Fibroblast of the aortic adventitia (primary cell): ENCODE measurements at places on chromosomes 2 and 18. TPM values are rescaled to one million over a fixed set of nuclear protein-coding genes. Genes with fewer than 3 reads are reported as not detected.
A peak's percentile ranks its signal among the peaks of the same experiment; 100 is the strongest.

DNA sequence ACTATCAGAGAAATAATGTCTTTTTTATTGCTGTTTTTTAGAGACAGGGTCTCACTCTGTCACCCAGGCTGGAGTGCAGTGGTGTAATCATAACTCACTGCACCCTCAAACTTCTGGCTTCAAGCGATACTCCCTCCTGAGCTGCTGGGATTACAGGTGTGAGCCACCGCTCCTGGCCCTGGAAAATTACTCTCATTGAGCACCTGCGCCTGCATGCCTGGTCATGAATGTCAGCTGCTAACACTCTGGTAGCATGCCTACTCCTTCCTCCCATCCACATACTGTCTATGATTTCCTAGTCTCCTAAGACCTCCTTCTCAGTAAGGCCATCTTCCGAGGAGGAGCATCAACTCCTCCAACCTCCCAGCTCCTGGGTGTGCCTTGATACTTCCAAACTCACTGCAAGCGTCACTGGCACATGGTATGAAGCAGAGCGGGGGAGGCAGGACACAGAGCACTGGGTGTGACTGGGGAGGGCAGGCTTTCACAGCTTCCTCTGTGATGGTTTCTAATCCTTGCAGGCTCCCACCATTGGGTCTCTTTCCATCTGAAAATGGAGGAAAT lies 1.6 kb upstream of the MAP2 start:
- DNase-seq: no peak

DNA sequence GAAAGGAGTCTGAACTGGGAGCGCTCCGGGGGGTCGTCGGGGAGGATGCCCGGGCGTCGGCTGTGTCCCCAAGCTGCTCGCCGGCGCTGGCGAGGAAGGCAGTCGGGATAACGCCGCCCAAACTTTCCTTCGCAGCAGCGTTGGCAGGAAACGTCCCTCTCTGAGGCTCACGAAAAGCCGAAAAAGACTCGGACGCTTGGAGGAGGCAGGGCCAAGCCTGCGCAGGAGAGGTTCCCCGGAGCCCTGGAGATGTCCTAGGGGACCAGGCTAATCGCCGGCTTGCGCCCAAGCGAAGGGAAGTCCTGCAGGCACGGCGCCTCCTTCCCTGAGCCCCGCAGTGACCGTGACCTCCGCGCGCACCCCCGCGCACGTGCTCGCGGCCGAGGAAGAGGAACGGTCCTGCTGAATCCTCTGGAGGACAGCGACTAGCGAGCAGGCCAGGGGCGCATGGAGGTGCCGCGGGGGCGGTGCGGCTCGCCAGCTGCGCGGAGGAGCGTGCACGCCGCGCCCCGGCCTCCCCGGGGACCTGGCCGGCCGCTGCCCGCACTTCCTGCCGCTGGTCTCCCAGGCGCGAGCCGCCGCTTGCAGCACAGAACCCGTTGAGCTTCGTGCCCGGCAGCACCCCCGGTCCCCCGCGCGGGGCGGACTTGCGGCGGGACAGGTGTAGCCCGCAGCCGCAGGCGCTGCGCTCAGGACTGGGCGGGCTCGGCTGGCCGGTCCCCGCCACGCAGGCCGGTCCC lies at the start of gene SH3RF3:
TSS of gene SH3RF3 (plus strand) at position 590 of the 740 bp plus-strand sequence.
- DNase-seq: peak; percentile 63

DNA sequence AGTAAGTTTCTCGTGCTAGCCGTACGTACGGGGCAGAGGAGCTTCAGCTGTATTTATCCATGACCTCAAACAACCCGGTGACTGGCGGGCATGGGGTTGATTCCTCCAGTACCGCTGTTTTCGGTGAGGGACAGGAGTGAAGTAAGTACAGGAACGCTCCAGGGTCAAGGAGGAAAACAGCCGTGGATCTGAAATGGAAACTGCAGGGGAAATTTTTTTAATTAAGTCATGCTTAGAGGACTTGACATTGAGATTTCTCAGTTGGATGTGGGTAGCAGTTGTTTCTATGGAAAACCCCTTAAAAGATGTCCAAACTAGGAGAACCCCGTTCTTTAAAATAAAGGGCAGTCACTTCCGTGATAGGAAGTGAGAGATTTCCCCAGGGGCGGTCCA lies 1.2 kb downstream of the RAB12 start:
- DNase-seq: peak; percentile 22

GCA gene
- total RNA-seq: 3.3 and 10.9 TPM in 2 replicates
